Dorsolateral prefrontal cortex (tissue), 122 donors: ENCODE measurements at places on chromosomes 5 and 9. TPM values are rescaled to one million over a fixed set of nuclear protein-coding genes. Genes with fewer than 3 reads are reported as not detected.
A peak's percentile ranks its signal among the peaks of the same experiment; 100 is the strongest.

DNA sequence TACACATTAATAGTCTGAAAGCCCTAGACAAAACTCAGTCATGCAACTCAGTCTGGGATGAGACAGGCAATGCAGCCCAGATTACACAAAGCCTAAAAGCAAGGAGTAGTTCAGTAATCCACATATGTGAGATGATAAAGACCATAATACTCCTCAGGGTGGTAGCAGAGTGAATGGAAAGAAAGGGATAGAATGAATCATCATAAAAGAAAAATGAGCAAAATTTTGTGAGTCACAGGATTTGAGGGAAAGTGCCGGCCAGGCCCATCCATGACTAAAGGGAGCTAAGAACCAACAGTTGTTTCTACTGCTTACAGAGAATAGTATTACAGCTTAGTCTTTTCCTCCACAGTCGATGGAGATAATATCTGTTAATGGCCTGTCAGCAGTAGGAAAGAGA lies 90.0 kb upstream of the POU5F2 start:
- DNase-seq, result no peak

ABLIM3 gene
- total RNA-seq, result 37.5 TPM

PCDHGA10 gene
- 13.5 TPM for total RNA-seq

GRCh38 chr5:157955541-157956172 lies 96.7 kb upstream of the CLINT1 start:
- DNase-seq, result no peak

- no peak for DNase-seq
Measured at GRCh38 chr5:74541381-74541781, 99.1 kb downstream of the ENC1 start.

ANKRD34B gene
- 0.44 TPM for total RNA-seq

DNA sequence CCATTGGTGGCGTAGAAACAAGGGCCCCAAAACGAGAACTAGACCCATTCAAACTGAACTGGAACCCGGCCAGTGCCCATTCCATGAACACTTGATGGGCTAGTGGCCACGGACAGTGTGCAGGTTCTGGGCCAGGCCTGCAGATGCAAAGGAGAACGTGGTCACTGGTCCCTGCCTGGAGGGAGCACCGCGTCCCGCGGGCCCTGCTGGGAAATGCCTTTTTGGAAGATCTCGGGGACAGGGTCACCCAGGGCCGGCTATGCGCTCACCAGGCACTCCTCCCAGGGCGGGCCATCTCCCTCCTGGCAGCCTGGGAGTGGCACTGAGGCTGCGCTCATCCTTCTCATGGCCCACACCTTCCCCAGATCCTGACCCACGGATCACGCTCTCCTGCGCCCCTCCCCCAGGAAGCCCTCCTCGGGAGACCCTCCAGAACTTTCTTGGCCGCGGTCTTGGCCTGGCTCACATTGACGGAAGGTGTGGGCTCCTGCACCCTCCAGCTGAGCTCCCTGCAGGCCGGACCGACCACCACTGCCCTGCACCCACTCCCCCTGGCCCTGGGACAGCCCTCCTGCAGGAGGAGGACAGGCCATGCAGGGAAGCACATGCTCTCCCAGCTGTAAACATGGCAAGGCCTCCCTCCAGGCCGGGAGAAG lies 2.8 kb upstream of the DIPK1B start:
- DNase-seq, result no peak

GRCh38 chr9:114405294-114406034 lies 17.7 kb upstream of the AKNA start:
- peak; percentile 81 for DNase-seq
